Thyroid gland (tissue), 4 donors: ENCODE measurements at places on chromosomes 7 and 10. TPM values are rescaled to one million over a fixed set of nuclear protein-coding genes. Genes with fewer than 3 reads are reported as not detected.
A peak's percentile ranks its signal among the peaks of the same experiment; 100 is the strongest.

Gene ACTL6B
- not detected for total RNA-seq

Gene ZPBP
- total RNA-seq: 0.71 TPM

Gene DIP2C
- 12.0 TPM for total RNA-seq

DNA sequence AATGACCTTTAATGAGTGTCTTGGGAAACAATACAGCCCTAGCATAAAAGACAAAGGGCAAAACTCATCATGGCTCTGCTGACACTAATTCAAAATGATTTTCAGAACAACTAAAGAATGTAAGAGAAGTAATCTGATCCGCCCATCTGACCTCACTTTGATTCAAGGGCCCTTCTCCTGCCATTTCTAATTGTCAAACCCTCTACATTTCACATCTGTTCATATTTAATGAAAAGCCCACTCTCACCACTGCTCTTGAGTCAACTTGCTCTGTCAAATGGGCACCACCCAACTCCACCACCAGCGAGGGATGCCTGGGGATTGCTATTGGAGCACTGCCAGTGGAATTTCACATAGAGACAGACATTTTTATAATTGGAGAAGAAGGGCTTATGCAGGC lies 639.2 kb downstream of the KCNMA1 start:
- no peak for DNase-seq
- H3K36me3 ChIP-seq: no peaks in the 10 kb centered on the region
- no peak overlapping the region for H3K4me3 ChIP-seq
- no peaks in the 10 kb centered on the region for H3K27me3 ChIP-seq
- no peak overlapping the region for H3K27ac ChIP-seq

DNA sequence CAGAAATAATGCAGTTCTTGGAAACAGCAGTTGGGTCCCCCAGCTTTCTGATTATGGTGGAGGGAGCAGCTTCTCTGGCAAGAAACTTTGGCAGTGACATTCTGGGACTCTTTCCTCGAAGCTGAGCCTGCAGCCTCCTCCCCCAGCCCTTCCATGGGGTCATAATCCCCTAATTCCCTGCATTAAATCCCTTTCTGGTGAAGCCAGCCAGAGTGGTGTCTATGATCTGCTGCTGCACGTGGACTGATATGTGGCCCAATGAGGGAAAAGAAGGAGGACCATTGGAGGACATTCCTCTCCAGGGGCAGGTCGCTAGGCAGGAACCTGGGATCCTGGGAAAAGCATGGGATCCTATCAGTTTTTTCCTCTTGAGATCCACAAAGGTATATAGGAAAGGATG lies 470.5 kb downstream of the RPS24 start:
- H3K4me1 ChIP-seq: peaks cover 9% of the 10 kb centered on the region
- no peak overlapping the region for H3K27ac ChIP-seq
- no peaks in the 10 kb centered on the region for H3K27me3 ChIP-seq
- no peak overlapping the region for H3K4me3 ChIP-seq
- DNase-seq: no peak
- no peaks in the 10 kb centered on the region for H3K36me3 ChIP-seq

- no peak overlapping the region for H3K27ac ChIP-seq
- no peak overlapping the region for H3K4me3 ChIP-seq
- no peaks in the 10 kb centered on the region for H3K4me1 ChIP-seq
- no peaks in the 10 kb centered on the region for H3K27me3 ChIP-seq
Observed at GRCh38 chr10:1272079-1272776, 216.0 kb downstream of the WDR37 start.

- H3K4me1 ChIP-seq: peaks cover 19% of the 10 kb centered on the region
- no peaks in the 10 kb centered on the region for H3K27me3 ChIP-seq
- no peak overlapping the region for H3K27ac ChIP-seq
- H3K4me3 ChIP-seq: no peak overlapping the region
- no peaks in the 10 kb centered on the region for H3K36me3 ChIP-seq
Observed at GRCh38 chr10:87603769-87604168, 55.9 kb upstream of the PAPSS2 start.

DNA sequence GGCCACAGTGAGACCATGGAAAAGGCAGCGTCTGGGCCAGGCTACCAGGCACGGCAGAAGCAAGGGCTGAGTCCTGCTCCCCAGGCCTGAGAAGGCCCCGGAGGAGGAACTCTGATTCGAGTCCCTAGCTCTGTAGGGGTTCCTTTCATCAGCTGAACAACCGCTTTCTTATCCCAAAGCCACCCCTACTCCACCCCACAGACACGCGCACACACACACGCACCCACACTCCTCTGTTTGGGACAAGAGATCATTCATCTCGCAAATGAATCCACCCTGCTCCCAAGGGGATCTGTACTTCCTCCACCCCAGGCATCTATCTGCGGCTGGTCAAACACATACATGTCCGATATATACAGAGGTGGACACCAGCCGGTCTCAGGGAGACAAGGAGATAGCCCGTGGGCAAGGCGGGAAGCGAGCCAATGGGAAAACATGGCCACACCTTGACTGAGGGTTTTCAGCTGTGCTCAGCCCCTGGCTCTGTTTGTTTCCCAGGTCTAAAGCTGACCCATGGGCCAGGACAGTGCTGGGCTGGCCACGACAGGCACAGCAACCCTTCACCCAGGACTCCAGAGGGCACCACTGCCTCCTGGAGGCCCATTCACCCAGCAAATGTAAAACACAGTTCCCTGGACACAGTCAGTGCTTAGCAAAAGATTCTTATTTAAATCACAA lies 7.3 kb downstream of the ZCCHC24 start:
- H3K4me1 ChIP-seq: peaks cover 71% of the 10 kb centered on the region
- H3K27ac ChIP-seq: peak overlapping the region; percentile 19
- H3K4me3 ChIP-seq: no peak overlapping the region

GRCh38 chr10:94490789-94491039 lies 54.9 kb upstream of the HELLS start:
- H3K36me3 ChIP-seq: no peaks in the 10 kb centered on the region
- no peak for DNase-seq
- no peaks in the 10 kb centered on the region for H3K27me3 ChIP-seq
- H3K27ac ChIP-seq: no peak overlapping the region
